ENCODE measurements at places on chromosomes 5 and 9.

DNA sequence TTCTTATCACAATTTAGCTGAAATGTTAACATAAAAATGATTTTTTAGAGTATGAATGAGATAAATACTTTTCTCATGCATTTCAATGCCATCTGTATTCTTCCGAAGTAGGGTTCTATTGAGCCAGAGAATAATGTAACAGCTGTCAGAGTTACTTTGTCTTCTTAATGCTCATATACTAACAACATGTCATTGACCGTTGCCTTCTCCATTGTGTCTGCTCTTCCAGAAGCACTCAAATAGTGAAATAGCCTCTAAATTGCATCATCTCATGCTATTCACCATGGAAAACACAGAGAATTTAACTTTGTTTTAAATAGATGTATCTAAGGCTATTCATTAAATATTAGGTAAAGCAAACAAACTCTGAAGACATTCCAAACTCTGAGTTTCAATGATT, 1875.9 kb upstream of the CDH9 start:
- no peak for DNase-seq

DNA sequence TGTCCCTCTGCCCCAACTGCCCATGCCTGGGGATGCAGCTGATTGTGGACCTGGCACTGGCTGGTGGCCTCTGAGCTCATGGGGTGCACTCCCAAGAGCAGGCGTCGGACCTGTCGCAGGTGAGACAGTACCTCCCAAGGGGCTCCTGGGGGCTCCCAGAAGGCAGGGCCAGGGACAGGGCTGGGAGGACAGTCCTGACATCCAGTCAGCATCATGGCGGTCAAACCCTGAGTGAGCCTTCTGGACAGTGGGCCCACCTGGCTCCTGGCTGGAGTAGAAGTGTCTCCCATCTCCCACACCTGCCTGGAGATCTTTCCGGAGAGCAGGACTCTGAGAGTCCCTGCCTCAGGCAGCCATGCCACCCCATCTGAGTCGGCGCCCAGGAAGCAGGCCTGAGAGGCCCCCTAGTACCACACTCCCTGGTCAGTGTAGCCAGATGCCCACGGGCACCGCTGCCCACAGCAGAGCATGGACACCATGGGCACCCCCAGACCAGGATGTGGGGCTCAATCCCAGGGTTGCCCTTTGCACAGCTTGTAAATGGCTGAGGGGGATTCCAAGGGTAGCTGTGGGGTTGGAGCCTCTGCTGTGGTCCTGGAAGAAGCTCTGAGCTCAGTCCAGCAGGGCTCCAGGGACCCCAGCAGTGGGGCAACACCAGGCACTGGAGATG, 6.6 kb downstream of the LCN9 start:
- no peak for DNase-seq

DNA sequence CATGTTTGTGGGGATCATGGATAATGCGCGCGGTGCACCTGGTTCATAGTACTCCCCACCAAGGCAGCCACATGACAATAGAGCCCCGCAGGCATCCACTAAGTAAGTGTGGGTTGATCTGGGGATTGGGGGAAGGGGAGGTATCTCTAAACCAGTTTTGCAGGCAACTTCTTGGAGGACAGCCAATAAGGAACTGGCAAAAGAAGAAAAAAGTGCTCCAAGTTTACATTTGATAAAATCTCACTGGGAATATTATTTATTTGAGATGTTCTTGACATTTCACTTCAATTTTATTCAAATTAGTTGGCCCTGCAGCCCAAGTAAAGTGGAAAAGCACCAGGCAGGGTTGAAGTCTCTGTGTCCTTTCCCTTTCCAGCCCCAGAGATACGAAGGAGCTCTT, 8.5 kb downstream of the FBP1 start:
- DNase-seq: no peak

GRCh38 chr9:99176527-99177013, 45.2 kb downstream of the ALG2 start:
- DNase-seq: no peak

GRCh38 chr5:33745101-33745770, 146.6 kb downstream of the ADAMTS12 start:
- DNase-seq: no peak

- DNase-seq: no peak
These were observed 43.1 kb downstream of the TRIO start for GRCh38 chr5:14186059-14186830.

DNA sequence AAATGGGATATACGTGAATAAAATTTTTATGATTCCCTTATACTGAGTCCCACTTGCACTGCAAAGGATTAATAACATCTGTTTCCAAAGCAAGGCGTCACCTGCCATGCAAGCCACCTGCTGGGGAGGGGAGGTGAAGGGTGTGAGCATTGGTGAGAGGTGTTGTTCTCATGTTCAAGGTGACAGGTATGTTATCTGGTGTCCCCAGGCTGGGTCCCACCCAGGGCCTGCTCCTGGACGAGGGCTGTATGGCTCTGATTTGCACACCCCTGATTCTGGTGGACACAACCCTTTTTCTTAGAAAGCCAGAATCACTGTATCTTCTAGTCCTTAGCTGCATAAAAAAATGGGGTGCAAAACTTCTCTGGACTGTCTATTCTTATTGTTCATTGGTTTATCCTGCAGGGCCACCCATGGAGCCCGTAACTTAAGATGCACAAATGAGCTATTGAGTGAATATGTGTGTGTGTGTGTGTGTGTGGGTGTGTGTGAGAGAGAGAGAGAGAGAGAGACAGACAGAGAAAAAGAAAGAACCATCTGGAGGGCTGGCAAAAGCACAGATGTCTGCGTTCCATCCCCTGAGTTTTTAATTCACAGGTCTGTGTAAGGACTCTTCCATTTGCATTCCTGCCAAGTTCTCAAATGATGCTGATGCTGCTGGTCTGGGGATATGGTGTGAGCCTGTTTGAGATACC, 53.7 kb downstream of the SYK start:
- no peak for DNase-seq

DNA sequence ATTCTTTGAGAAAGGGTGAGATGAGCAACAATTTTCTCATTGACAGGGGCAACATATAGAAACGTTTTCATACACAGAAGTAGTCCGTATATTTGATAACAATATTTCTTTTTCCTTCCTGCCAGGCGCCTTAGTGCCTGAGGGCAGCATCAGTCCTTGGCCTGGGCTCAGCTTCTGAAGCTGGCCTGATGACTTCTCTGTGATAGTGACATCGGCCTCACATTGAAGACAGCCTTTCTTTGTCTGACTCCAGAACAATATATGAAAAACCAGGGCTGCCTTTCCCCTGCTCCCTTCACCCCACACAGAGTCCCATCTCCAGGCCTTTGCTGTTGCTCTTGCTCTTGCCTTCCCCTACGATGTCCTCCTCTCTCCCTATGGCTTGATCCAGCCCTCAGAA, 24.1 kb upstream of the TCOF1 start:
- DNase-seq: no peak

DNA sequence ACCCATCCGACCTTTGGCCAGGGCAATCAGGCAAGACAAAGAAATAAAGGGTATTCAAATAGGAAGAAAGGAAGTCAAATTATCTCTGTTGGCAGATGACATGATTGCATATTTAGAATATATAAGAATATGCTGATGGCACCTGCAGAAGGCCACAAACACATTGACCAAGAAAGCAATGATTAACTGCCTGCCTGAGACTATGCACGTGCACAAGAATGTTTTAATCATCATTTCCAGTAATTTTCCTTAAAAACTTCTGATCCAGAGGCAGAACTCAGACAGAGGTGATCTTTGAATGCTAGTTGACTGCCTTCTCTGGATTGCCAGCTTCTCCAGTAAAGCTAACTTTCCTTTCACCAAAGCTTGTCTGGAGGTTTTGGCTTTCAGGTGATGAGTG, 260.2 kb downstream of the DTWD2 start:
- no peak for DNase-seq

- DNase-seq: no peak
These were observed 23.4 kb upstream of the RUFY1 start for GRCh38 chr5:179526978-179527377.

DNA sequence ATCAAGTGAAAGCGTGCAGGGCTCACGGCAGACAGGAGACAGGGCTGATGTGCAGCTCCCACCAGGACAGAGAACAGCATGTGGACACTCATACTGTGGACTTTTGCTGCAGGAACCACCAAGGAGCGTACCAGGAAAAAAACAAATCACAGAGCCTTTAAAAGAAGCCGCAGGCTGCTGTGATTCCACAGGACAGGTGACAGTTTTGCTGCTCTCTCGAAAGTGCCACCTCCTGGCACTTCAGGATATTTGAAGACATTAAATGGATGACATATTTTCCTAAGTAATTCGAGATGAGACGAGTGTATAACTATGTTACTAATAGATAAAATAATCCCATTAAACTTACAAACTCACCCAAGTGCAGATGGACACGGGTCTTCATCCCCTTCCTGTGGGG, 29.3 kb downstream of the ZDHHC11 start:
- no peak for DNase-seq

- DNase-seq: no peak
These were observed 754.3 kb upstream of the GRAMD2B start for GRCh38 chr5:125668884-125669283.

GRCh38 chr5:133846478-133847226, 121.8 kb downstream of the C5orf15 start:
- DNase-seq: no peak

GRCh38 chr9:77810637-77811119, 162.6 kb upstream of the GNA14 start:
- no peak for DNase-seq

DNA sequence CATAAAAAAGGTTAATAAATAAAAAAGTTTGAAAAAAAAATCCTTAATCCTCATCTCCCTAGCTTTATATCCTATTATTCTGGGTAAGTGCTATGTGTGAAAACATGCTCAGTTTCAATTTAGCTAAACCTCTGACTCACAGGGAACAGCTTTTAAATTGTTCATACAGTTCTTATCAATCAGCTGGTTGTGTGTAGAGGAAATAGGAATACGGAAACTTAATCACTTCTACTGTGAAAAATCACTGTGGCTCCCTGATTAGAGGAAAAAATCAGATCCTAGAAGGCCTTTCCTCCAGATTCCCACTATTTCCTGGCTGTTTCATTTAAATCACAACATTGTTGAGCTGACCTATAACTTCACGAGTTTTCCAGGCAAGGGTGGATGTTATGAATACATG, 120.5 kb downstream of the MARCHF3 start:
- DNase-seq: no peak

- no peak for DNase-seq
These were observed 325.0 kb downstream of the AGTPBP1 start for GRCh38 chr9:85416715-85417114.

DNA sequence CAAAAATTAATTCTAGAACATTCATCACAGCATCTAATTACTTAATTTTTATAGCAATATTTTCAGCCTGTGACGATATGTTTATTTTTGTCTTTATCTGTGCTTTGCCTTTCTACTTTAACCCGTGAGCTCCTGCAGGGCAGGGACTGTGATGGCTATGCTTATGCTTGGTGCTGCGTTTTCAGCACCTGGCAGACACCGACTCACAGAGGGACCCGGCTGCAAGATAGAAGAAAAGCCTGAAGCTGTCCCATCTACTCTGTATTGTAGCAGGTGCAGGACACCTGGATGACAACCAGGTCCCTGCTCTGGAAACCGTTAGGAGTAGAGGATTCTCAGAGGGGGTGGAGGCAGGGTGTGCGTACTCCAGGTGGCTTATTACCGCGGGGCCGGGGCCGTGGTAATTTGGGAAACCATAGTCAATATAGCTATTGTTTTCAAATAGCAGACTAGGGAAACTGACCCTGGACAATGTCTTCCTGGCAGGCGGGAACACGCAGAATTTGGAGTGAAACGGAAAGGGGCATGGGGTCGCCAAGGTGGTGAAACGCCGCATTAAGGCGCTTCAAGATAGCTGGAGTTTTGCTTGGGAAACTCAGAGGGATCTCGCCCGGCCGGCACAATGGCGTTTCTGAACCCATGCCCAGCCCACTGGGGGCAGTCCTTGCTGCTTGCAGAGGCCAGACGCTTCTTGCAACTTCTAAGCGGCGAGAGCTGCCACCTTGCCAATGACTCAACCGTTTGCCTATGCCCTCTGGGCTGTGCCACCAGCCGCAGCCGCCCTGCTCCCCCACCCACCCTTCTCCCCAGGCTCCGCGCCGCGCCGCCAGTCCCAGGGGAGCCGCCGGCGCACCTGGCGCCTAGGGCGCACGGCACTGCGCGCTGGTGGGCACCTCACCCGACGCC, 140.1 kb upstream of the PALM2AKAP2 start:
- DNase-seq: no peak

Data from CD4-positive, alpha-beta T cell (primary cell).